ENCODE measurements at places on chromosomes 6 and 20. TPM values are rescaled to one million over a fixed set of nuclear protein-coding genes. Genes with fewer than 3 reads are reported as not detected.

MAK gene
- total RNA-seq, result not detected

DNA sequence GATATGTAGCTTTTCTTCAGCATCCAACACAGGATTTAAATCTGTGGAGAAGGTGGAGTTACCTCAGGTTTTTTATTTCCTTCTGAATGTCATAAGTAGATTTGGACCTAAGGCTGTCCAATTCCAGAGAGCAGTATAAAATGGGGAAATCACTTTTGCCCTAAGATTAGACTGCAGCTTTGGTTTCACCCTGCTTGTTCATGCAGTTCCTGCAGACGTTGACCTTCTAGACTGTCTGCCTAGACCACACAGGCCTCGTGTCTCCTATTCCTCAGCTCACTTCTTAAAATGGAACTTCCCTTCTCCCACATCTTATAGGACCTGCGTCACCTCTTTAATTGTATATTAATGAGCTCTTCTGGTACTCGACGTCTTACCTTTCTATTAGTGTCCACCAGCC lies 26.0 kb upstream of the C6orf62 start:
- no peak for DNase-seq

FAM209B gene
- 0.35 TPM for total RNA-seq

- DNase-seq, result no peak
Observed at GRCh38 chr6:111922454-111923297, 49.4 kb upstream of the FYN start.

DNA sequence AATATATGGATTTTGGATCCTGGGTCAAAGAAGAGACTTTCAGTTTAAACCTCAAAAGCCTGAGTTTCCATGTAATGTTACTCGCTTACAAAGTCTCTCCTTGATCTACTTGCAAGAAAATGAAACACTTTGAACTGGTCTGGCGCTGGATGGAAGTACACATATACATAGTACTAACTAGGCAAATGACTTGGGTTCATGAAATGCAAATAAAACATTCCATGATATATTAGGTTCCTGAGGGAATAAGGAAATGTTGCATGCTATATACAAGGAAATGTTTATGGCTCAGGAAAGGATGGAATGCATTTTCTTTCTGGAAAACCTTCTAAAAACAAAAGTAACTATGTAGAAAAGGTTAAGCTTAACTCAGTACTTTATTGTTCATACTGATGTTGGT lies 11.4 kb upstream of the TXLNB start:
- no peak for DNase-seq

DNA sequence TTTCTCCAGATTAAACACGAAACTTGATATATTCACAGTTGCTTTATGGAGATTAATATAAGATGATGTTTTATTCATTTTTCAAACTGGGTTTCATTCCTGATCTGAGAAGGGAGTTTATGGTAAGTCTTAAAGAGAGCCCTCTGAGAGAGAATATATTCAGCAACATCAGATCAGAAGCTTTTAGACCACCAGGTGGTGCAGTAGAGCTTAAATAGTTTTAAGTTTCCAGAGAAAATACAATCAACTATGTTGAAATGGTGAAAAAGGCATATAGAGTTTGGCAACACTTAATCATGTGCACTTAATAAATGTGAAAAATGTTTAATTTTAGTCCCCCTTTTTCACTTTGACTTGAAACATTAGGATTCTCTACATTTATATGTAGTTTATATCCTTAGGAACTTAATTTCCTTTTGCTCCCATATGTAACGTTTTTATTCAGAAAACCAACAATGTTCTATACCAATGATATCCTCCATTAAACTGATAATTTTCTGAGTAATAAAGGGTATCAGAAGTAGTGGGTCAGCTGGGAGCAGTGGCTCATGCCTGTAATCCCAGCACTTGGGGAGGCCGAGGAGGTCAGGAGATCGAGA lies 86.4 kb upstream of the CLDN20 start:
- DNase-seq, result no peak

RRAGD gene
- total RNA-seq, result 130 TPM

- no peak for DNase-seq
Observed at GRCh38 chr6:72944660-72945059, 280.6 kb downstream of the KHDC1L start.

GRCh38 chr6:72182337-72183246 lies 296.2 kb downstream of the RIMS1 start:
- DNase-seq, result no peak

- no peak for DNase-seq
Observed at GRCh38 chr6:64263778-64264177, 628.2 kb downstream of the PHF3 start.

DNA sequence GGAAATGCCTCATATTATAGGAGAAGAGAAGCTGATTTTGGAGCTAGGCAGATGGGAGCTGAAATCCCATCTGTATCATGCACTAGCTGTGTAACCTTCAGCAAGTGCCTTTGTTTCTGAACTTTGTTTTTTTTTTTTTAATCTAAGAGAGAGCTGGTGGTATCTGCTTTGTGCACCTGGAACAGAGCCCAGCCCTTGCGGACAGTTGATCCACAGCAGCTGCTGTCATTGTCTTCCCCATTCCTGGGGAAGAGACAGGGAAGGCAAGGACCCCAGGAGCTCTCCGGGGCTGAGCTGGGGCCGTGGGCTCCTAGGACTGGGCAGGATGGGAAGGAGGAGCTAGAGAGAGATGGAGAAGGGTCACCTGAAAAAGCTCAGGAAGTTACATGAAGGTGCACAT lies 92.1 kb downstream of the SYNJ2 start:
- DNase-seq, result no peak

DNA sequence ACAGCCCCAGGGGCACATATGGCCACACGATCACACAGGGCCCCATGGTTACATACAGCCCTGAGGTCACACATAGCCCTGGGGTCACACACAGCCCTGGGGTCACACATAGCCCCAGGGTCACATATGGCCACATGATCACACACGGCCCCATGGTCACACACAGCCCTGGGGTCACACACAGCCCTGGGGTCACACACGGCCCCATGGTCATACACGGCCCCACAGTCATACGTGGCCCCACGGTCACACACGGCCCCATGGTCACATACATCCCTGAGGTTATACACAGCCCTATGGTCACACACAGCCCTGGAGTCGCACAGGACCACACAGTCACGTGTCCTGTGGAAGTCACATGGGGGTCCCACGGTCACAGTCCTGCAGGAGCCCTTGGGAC lies 120.1 kb downstream of the AGPAT4 start:
- DNase-seq, result no peak

DNA sequence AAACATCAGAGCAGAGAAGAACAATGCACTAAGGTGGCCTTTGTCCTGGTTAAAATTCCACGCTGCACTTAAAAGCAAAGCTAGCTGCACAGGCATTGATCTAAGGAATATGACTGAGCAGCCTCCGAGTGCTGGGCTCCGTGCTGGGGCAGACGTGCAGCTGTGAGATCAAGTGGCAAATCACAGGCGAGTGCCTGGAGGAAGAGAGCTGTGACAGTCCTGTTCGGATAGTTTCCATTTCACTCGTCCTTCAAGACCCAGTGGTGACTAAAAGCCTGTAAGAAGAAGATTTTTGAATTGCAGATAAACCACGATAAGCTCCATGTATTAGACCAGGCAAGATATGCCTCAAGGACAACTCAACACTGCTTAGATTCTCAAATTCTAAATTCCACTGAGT lies 247.9 kb downstream of the ANKRD60 start:
- DNase-seq, result no peak

OR2B6 gene
- not detected for total RNA-seq

DNA sequence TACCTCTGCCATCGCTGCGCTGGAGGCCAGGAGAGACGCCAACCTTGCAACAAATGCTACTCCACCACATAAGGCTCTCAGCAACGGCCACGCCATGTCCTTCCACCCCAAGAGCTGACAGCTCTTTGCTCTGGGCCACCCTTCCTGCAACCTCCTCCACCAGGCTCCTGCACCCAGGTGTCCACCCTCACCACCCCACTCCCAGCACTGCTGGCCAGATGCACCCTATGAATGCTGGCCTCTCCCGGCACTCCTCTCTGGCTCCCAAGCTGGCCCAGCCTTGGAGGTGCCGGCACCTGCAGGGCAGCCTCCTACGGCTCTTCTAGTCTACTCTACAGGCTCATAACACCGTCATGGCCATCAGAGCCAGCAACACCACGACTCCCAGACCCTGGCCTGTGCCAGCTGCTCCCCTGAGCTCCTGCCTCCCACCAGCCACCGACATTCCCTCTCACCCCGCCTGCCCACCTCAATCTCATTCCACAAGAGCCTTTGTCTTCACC lies 11.2 kb downstream of the TAF4 start:
- no peak for DNase-seq

HFE gene
- total RNA-seq, result 5.2 TPM

- no peak for DNase-seq
Observed at GRCh38 chr6:77666846-77667245, 14.0 kb downstream of the MEI4 start.

CAP2 gene
- total RNA-seq, result 118 TPM

DNA sequence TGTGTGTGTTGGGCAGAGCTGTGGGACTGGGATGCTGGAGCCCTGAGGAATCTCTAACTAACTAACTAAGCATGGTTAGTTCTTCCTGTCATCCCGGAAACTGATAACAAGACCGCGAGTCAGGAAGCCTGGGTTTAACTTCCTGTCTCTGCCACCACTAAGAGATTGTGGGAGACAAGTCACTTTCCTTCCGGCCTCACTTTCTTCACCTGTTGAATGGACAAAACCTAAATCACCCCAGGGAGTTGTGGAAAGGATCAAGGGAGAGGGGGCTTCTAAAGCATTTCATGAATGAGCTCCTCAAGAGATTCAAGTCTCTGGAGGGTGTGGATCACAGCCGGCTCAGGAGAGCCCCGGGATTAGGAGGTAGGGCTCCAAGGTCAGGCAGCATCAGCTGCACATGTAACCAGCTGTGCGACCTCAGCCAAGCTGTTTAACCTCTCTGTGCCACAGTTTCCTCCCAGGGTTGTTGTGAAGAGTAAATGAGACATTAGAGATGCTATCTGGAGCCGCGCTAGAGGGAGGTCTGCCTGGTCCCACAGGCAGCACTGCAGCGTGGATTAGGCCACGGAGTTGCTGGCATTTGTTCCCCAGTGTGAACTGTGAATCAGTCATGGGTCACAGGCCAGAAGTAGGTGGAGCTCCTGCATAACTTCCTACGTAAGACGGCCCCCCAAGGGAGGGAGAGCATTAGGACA lies 105.1 kb downstream of the TOX2 start:
- DNase-seq, result no peak

FILIP1 gene
- total RNA-seq, result 160 TPM

DNA sequence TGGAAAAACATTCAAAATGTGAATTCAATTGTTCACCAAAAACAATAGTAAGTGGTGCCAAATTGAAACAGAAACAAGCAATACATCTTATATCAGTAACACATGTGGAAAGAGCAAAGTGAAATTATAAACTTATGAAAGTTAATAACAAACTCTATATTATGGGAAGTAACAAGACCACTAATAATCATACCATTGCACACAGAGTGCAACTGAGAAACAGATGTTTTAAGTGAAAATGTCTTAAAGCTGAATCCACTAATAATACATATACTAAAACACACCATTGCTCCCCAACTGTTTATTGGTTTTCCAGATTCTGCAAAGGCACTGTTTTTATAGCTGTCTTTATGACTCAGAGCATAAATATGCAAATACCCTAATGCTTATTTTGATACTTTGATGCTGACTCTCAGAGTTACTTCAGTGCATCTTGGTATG lies 292.3 kb downstream of the RFPL4B start:
- DNase-seq, result no peak

DNA sequence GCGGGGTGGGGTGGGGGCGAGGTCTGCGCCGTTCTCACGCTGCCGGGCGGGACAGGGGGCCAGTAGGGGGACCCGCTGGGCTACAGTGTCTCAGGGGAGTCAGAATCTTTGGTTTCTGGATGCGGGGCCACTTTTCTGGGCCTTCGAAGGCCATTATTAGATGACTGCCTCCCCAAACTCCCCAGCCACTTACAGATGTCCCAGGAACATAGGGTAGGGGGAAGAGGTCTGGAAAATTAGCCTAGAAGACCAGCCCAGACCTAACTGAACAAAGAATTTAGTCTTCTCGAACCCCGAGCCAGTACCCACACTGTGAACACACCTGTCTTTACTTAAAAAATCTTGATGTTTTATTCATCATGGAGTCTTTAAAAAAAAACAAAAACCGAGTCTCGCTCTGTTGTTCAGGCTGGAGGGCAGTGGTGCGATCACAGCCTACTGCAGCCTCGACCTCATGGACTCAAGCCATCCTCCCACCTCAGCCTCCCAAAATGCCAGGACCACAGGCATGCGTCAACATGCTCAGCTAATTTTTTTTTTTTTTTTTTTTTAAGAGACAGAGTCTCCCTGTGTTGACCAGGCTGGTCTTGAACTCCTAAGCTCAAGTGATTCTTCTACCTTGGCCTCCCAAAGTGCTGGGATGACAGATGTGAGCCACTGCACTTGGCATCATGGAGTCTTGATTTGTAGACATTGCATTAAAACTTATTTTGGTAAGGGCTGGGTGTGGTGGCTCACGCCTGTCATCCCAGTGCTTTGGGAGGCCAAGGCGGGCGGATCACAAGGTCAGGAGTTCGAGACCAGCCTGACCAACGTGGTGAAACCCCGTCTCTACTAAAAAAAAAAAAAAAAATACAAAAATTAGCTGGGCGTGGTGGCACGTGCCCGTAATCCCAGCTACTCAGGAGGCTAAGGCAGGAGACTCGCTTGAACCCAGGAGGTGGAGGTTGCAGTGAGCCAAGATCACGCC lies 3.3 kb upstream of the SLC29A1 start:
- DNase-seq, result no peak

DNA sequence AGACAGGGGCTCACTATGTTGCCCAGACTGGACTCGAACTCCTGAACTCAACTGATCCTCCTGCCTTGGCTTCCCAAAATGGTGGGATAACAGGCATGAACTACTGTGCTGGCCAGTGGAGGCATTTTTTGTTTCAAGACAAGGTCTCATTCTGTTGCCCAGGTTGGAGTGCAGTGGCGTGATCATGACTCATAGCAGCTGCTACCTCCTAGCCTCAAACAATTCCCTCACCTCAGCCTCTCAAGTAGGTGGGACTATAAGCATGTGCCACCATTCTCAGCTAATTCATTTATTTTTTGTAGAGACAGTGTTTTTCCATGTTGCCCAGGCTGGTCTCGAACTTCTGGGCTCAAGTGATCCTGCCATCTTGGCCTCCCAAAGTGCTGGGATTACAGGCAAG lies 17.2 kb downstream of the ENPP3 start:
- no peak for DNase-seq

DNA sequence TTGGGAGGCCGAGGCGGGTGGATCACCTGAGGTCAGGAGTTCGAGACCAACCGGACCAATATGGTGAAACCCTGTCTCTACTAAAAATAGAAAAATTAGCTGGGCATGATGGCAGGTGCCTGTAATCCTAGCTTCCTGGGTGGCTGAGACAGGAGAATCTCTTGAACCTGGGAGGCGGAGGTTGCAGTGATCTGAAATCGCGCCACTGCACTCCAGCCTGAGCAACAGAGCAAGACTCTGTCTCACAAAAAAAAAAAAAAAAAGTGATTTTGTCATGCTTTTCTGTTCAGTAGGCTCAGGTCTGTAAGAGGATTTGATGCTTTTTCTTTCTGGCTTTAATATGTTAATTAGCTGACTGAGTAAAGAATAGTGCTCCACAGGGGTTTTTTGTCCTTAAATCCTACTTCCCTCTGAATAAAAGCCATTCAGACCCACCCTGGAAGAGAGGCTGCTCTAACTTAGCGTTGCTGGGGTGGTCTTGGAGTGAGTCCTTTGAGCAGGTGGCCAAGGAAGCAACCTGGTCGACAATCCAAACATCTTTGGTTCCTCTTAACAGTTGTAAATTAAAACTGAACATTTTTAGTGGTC lies 19.0 kb downstream of the MCM8 start:
- no peak for DNase-seq
